ENCODE measurements at places on chromosomes 7 and 10.

DNA sequence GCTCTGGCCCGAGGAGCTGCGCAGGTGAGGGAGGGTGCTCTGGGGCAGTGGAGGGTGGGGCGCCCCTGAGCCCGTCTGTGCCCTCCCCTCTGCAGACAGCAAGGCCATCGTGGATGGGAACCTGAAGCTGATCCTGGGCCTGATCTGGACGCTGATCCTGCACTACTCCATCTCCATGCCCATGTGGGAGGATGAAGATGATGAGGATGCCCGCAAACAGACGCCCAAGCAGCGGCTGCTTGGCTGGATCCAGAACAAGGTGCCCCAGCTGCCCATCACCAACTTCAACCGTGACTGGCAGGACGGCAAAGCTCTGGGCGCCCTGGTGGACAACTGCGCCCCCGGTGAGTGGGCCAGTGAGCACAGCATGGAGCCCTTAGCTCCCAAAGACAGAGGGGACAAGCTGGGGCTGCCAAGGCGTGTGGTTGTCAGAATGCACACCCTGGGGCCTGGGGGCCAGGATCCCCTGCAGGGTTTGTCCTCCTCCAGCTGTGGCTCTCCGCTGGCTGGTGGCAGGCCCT, 5.1 kb downstream of the FLNC start:
- no peak for DNase-seq

GRCh38 chr7:151769188-151769821, 107.6 kb downstream of the PRKAG2 start:
- no peak for DNase-seq

DNA sequence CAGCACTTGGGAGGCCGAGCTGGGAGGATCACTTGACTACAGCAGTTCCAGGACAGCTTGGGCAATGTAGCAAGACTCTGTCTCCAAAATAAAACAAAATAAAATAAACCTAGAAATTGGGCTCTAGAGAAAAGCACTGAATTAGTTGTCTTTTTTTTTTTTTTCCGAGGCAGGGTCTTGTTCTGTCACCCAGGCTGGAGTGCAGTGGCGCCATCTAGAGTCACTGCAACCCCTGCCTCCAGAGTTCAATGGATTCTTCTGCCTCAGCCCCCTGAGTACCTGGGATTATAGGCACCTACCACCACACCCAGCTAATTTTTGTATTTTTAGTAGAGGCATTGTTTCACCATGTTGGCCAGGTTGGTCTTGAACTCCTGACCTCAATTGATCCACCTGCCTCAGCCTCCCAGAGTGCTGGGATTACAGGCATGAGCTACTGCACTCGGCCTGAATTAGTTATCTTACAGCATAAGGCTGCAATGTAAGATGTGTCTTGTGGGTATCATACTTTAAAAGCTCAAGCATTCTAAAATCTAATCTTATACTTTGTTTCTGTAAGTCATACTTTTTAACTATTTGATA, 12.8 kb downstream of the MEIG1 start:
- no peak for DNase-seq

DNA sequence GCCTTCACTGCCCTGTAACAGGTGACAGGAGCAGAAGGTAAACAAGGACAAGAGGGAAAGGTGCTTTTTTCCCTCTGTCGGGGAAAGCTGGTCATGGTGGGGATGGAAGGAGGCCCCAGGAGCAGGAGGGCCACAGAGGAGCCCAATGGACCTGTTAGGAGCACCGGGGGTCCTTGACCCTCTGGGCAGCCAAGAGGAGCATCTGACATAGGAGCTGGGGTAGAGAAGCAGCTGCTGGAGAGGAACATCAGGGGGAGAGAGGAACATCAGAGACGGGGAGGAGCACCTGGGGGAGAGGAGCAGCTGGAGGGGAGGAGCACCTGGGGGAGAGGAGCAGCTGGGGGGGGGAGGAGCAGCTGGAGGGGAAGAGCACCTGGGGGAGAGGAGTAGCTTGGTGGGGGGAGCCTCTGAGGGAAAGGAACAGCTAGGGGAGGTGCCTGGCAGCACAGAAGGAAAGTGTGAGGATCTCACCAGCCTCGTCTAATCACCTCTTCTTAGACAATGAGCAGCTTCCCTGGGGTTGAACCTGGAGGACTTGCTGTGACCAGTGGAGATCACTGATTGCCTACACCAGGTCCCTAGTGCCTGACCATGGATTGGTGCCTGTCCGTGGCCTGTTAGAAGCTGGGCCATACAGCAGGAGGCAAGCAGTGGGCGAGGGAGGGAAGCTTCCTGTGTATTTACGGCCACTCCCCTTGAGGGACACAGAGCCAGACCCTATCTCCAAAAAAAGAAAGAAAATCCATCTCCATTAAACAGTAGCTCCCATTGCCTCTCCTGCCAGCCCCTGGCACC, 37.6 kb downstream of the JAKMIP3 start:
- DNase-seq, result no peak

DNA sequence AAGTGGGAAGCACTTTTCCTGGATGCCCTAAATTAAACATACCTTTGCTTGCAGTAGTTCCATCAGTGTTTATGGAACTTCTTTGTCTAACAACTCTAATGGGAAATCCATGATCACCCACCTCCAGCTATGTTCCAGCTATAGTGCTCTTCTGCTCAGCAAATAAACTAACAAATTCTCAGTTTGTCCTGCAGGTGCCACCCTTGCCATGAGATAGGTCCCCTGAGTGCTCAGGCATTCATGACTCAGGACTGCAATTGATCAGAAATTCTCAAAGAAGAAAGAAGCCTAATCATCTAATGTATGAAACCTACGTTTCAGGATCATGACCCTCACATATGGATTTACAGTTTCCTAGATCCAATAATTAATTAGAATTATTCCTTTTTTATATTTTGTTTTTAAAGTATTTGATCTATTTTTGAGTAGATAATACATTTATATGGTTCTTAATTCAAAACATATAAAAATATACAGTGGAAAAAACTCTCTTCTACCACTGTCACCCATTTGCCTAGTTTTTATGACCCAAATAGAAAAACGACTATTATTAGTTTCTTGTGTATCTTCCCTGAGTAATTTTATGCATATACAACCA, 48.7 kb upstream of the DYNC1I1 start:
- DNase-seq, result no peak

DNA sequence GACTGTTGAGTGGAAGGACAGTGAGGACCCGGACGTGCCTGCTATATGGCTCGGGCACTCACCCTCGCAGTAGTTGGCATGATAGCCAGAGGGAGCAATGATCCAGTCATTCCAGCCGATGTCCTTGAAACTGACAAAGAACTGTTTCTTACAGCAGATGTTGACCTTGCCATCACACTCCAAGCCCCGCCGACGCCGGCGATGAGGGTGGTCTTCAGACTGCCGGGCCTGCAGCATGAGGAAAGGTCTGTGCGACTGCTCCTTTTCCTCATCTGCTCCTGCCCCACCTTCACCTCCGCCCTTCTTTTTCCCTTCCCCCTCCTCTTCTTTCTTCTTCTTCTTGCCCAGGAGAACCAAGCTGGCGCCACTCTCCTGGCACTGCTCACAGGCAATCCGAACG, 13.1 kb downstream of the INHBA start:
- no peak for DNase-seq

DNA sequence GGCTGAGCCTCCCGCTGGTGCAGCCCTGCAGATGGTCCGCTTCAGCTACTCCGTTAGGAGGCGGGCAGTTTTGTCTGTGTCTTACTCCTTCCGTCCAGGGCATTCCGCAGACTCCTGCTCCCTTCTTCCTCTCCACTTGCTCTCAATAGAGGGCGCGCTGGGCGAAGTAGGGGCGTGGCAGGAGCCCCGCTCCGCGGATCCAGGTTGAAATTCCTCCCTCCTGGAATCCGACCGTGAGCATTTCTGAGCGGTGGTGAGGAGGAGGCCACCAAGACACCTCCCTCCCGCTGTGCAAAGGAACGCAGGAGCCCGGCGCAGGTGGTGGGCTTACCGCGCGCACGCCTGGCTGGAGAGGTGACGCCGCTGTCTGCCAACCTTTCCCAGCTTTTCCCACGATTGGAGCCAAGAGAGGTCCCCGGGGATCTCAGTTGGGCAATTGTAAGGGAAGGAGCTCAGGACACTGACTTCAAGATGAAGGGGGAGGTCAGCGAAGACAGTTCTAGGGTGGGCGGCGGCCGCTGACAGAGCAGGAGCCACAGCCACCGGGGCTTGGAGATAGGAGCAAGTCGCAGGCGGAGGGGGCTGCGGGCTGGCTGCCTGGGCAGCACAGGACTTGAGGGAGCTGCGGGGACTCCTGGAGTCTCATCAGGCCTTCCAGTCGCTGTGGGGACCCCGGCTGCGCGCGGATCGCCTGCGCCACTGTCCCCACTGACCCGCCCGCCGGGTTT, 1011.3 kb downstream of the XPNPEP1 start:
- no peak for DNase-seq

DNA sequence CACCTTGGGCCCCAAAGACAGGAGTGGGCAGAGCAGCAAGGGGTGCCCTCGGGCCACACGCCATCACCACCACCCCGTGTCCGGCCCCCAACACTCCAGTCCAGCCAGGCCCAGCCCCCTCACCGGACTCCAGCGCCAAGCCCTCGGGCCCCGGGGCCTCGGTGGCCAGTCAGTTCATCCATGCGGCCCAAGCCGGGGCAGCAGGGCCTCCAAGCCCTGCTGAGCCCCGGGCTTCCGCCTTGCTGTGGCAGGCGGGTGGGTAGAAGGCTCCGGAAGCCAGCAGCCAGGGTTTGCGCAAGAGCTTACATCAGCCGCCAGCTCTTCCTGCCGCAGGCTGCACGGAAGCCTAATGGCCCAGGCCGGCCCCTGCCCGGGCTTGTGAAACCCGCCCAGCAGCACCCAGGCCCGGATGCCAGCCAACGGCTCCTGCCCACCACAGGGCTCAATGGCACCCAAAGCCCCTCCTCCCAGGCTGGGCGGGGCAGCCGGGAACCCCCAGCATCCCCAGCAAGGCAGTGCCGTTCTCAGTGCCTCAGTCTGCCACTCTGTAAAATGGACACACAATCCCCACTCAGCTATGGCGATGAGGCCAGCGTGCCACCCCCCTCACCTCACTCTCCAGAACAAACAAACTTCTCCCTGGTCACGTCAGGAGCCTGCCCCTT, 26.5 kb downstream of the TNRC18 start:
- peak; percentile 91 for DNase-seq

- no peak for DNase-seq
Observed at GRCh38 chr10:35961501-35961900, 319.4 kb upstream of the FZD8 start.

- no peak for DNase-seq
Observed at GRCh38 chr10:59868696-59869593, 37.4 kb downstream of the CCDC6 start.

Measured in activated gamma-delta T cell (primary cell).